T-helper 17 cell (primary cell): ENCODE measurements at places on chromosomes 2 and 18.

GRCh38 chr2:120963997-120964705, 228.5 kb downstream of the GLI2 start:
- DNase-seq, result no peak

DNA sequence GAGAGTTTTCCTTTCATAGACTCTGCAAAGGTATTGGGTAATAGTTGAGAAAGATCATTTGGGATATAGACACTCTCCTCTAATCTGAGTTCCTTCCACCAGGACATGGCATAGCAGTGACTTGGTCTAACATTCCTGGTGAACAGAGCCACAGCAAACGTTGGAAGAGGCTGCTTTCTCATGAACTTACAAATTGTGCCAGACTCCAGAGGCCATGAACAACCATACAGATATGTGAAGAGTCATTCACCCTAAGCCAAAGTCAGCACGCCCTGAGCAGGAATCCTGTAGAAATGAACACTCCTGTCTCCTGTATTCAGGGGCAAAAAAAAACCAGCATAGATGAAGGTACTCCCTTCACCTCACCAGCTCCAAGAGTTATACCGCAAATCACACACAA, 152.8 kb downstream of the TMEM18 start:
- DNase-seq, result no peak

DNA sequence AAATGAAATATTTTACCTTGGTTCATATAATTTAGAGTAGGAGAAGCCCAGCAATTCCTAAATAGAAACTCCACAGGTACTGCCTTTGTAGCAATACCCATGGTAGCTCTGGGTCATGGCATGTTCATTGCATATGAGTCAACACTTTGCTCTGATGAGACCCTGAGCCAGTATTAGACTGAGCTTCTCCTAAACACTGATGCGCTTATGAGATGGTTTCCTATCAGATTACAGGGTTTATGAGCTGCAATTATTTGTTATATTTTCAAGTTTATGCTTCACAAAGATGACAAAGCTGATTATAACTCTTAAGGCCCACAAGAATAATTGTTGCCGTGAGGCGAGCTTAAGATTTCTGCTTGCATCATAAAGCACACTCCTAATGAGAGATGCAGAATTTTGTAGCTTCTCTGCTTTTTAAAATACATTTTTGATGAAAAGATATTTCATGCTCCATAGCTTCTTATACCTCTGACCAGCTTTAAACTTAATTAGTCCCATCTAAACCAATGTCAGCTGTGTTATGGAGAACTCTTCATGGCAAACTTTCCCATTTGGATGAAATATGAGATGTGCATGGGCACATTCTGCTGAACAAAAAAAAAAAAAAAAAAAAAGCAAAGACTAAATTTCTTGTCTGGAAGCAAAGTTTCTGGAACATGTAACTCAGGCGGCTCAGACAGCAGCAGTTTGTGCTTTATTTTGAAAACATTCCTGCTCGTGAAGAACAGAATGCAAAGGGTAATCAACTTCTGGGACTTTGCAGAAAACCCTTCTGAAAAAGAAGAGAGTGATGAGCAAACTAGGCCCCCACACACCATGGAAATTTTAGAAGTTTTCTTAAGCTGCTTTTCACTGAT, 162.6 kb downstream of the KCNE4 start:
- no peak for DNase-seq

DNA sequence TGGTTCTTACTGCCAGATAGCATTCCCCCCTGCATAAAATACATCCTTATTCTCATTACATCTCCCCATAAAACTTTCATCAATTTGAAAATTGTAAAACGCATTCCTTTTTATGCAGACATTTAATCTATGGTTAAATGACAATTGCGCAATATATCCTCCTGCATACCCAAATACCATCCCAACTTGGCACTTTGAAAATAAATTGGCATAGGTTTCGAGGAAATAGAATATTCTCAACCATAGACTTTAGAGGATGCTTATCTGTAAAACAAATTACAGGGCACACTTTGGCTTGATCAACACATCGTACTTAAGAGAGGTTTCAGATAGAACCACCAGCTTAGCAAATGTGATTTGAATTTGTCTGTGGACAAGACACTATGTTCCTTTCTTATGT, 31.0 kb upstream of the CAVIN2 start:
- DNase-seq, result no peak

- no peak for DNase-seq
Observed at GRCh38 chr2:46164529-46165301, 132.5 kb upstream of the EPAS1 start.

- DNase-seq, result no peak
Observed at GRCh38 chr18:7094427-7094826, 23.2 kb downstream of the LAMA1 start.

DNA sequence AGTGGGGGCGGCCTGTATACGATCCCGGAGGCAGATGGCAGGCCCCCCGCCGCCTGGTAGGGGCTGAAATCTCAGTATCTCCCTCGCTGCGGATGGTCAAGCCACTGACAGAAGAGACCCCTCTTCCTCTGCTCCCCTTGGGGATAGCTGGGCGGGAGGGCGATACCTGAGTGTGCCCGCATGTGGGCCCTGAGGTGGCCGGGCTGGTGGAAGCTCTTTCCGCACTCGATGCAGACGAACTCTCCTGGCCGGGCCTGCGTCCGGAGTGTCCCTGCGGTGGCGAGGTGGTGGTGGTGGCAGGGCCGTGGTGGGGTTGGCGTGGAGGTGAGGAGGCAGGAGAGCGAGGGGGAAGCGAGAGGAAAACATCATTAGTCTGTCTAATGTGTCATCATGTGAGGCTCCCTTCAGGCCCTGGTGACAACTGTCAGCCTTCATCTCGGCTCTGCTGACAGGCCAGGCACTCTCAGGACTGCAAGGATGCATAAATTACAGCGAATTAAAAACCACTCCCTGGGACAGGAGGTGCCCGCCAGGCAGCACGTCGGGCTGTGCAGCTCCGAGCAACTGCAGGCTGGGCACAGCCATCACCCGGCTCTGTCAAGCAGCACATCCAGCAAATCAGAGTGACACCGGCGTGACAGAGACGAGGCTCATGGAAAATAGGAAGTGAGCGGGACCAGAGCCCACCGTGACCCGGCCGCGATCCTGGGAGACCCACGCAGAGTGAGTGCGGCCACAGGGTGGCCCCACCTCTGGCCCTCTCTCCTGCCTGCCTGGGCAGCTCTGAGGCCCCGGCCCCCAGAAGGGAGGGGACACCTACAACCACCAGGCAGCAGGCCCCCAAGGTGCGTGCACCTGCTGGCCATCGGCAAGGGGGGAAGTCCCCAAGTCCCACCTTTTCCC, 123.5 kb downstream of the ZNF516 start:
- no peak for DNase-seq

GRCh38 chr2:71793926-71794325, 340.6 kb downstream of the DYSF start:
- no peak for DNase-seq

DNA sequence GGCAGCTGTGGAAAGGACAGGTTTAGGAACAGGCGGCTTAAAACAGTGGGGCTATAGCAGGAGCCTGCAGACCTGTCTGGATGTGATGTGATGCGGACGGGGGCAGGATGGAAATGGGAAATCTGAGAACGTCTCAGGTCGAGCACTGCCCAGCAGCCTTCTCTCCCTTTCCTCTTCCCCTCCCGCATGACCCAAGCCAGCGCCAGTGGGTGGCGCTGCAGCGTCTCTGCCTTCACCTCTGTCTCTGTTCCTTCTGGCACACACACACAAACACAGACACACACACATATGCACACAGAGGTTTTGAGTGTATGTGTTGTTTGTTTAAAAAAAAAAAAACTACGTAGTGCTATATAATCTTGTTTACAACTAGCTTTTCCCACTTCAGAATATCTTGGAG, 82.0 kb upstream of the SLC66A3 start:
- no peak for DNase-seq

- no peak for DNase-seq
Observed at GRCh38 chr2:37827911-37828511, 97.1 kb upstream of the RMDN2 start.

- DNase-seq, result no peak
Observed at GRCh38 chr2:213545964-213546475, 261.8 kb downstream of the SPAG16 start.

GRCh38 chr2:175686002-175686401, 316.1 kb downstream of the LNPK start:
- DNase-seq, result no peak

DNA sequence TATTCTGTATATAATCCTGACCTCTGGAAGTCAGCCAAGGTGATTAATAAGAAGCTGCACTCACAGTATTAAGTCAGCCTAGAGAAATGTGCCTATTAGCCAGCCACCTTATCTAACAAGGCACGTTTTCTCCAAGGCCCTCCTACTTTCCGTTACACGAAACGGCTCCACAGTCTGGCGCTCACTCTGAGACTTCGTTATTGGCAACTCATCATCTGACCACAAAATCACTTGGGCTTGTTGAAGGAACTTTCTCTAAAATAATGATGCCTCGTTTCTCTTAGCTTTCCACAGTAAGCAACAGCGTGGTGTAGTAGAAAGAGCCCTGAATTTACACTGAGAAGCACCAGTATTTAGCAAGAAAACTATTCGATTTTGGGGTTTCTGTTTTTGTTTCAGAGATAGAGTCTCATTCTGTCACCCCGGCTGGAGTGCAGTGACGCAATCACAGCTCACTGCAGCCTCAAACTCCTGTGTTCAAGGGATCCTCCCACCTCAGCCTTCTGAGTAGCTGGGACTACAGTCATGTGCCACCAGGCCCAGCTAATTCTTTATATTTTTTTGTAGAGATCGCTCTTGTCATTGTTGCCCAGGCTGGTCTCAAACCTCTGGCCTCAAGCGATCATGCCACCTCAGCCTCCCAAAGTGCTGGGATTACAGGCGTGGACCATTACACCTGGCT, 53.6 kb upstream of the SLC14A1 start:
- no peak for DNase-seq
